ENCODE measurements at places on chromosomes 5 and 9.

DNA sequence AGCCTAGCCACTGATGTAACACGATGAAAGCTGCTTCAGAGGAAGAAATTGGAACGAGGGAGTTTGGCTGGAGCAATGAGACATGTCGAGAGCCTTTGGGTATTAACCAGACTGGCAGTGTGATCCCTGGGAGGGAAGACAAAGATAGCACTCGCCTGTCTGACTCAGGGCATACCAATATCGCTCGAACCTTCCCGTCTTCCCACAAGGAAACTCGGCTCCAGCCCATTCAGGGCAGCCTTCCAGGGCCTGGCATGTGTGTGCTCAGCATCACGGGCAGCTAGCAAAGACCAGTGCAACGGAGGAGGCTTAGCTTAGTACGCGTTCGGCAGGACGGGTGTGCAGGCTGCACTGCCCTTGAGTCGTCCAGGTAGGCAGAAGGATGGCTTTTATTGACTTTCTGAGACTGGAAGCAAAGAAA, 356.9 kb upstream of the WWC1 start:
- no peak for DNase-seq

DNA sequence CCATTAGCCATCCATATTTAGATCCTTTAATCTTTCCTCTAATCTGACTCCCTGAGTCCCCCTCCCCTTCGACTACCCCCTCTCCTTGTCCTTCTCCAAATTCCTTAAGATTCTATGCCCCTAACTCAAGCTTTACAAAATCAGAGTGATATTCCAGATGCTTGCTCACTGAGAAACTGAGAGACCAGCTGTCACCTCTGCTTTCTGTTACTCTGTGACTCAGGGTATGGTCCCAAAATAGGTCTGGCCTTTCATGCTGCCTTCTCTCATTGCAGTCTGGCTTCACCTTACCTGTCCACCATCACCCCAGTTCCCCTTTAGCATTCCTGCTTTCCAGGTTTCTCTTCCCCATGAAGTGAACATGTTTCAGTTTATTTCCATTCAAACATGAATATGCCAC, 383.3 kb upstream of the SLC30A5 start:
- no peak for DNase-seq

DNA sequence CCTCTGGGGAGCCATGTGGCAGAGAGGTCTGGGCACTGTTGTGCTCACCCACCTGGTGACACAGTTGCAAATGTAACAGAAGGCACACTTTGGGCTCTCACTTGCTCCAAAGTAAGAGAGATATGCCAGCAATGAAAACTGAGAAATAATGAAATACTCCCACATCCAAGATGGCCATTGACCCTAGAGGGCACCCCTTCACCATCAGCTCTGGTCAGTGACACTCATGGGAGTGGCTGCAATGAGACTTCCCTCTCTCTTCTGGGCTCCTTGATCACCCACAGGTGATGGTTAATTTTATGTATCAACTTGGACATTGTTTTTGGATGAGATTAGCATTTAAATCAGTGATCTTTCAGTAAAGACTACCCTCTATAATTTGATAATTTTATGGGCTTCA, 248.4 kb downstream of the CDH12 start:
- DNase-seq: no peak

DNA sequence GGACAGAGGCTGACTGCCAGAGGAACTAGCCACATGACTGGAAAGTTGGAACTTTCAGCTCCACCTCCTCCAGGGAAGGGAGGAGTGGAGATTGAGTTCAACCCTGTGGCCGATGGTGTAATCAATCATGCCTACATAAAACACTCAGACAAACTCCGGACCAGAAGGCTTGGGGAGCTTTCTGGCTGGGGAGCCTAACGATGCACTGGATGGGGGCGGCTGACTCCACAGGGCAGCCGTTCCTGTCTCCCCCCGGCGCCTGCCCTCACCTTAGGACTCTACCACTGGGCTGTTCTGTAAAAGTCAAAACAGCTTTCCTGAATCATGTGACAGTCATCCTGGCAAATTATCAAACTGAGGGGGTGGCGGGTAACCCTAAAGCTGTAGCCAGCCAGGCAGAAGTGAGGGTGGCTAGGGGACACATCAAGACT, 58.0 kb downstream of the GOLM1 start:
- no peak for DNase-seq

DNA sequence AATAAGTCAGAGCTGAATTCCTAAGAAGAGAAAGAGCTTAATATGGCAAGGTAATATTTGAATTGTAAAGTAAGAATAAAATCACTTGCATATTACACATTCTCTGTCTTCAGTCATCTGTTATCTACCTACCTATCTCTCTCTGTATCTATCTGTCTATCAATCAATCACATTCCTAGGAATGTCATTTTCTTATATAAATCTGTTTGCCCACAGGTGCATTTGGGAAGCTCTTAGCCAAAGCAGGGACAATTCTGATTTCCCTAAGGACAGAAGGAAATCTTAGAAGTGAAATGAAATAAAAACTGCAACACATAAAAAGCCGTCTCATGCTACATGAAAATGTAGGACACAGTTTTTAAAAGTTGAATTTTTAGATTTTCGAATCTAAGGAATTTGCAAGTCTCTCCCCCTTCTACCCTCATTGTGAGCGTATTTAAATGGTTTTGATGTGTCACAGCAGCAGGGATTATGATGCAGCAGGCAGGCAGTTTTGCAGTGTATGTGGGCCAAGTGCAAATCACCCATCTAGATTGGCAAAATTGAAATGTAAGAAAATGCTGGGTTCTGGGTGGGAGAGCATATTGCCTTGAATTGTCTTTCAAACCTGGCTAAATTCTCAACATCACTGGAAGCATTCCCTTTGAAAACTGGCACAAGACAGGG, 155.7 kb downstream of the ACER2 start:
- DNase-seq: no peak

GRCh38 chr5:81717226-81717625, 33.7 kb downstream of the SSBP2 start:
- DNase-seq: no peak

DNA sequence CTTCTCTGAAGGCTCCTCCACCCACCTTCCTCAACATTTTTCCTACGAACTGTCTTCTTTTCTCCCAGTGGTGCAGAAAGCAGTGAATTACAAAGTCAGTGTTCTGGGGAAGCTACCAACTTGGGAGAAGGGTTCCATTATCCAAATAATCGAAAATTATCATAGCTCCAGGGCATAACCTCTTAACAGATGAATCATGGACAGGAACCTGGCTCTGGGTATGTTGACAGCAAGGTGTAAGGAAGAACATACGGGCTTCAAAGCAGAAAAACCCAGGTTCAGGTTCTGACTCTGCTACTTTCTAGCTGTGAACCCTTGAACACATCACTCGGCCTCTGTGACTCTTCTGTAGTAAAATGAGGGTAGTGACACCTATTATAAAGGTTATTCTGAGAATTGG, 351.3 kb downstream of the ENC1 start:
- DNase-seq: no peak

DNA sequence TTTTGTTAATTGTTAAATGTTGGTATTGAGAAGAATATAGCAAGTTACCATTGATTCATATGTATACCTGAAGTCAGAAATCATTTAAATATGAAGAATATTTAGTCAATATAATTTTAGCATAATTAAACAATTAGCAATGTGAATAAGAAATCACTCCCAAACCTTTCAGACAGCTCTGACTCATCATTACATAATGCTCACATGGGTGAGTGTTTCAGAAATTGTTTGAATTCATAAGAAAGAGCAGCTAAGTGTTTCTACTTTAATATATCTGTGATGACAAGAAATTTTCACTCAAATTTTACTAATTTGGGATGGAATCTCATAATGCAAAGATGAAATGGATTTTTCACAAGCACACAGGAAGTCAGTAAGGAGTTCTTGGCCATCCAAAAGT, 42.0 kb upstream of the CDC42SE2 start:
- DNase-seq: no peak

- DNase-seq: no peak
Observed at GRCh38 chr5:154228696-154229095, 38.2 kb downstream of the GALNT10 start.

DNA sequence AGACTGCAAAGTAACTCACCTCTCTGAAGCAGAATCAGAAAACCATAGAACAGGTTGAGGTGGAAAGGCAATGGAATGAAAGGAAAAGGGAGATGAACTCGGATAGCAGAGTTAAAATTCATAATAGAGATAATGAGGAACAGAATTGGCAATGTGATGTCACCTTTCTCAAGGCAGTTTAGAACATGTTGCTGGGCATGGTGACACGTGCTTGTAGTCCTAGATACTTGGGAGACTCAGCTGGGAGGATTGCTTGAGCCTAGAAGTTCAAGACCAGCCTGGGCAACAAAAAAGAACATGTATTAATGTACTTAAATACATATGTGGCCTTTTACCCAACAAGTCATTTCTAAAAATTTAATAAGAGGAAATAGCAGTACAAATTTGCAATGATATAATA, 81.6 kb upstream of the MIER3 start:
- DNase-seq: no peak

All from HTR-8/SVneo (cell line).